Endothelial cell of coronary artery (primary cell): ENCODE measurements at places on chromosomes 4 and X. TPM values are rescaled to one million over a fixed set of nuclear protein-coding genes. Genes with fewer than 3 reads are reported as not detected.

TRAM1L1 gene
- total RNA-seq: 0.09 and 0.36 TPM in 2 replicates

SHISA3 gene
- 3.9 and 12.1 TPM in 2 replicates for total RNA-seq

ZAR1 gene
- not detected in 2 replicates for total RNA-seq

SLC25A43 gene
- 11.6 and 15.5 TPM in 2 replicates for total RNA-seq

NOP14 gene
- 29.4 and 35.5 TPM in 2 replicates for total RNA-seq

GPR82 gene
- total RNA-seq: not detected in 2 replicates

CXorf49 gene
- not detected in 2 replicates for total RNA-seq

RBM46 gene
- total RNA-seq: not detected in 2 replicates

STAP1 gene
- total RNA-seq: not detected in 2 replicates

EPHA5 gene
- total RNA-seq: under 0.01 and 0.09 TPM in 2 replicates

FGFBP2 gene
- total RNA-seq: not detected in 2 replicates

DRP2 gene
- 0.18 and 0.47 TPM in 2 replicates for total RNA-seq

UTP3 gene
- total RNA-seq: 24.1 and 28.5 TPM in 2 replicates

SRD5A3 gene
- 9.4 and 11.2 TPM in 2 replicates for total RNA-seq

AGTR2 gene
- total RNA-seq: not detected in 2 replicates

USP27X gene
- 2.4 and 2.7 TPM in 2 replicates for total RNA-seq

PDHA2 gene
- total RNA-seq: not detected in 2 replicates

FOXR2 gene
- not detected in 2 replicates for total RNA-seq

TENM3 gene
- 20.0 and 22.7 TPM in 2 replicates for total RNA-seq

ADH1B gene
- 0.09 and 0.47 TPM in 2 replicates for total RNA-seq

AKAP4 gene
- not detected in 2 replicates for total RNA-seq

HTR2C gene
- not detected in 2 replicates for total RNA-seq

SHROOM2 gene
- total RNA-seq: 5.4 and 5.7 TPM in 2 replicates

SAP30 gene
- total RNA-seq: 22.8 and 24.1 TPM in 2 replicates
